ENCODE measurements at places on chromosomes 11 and 22.

GRCh38 chr11:60991457-60991856, 20.0 kb downstream of the CD6 start:
- no peak for DNase-seq

- DNase-seq = no peak
These were observed 40.7 kb downstream of the MYH9 start for GRCh38 chr22:36347094-36347493.

- no peak for DNase-seq
These were observed 41.0 kb downstream of the BUD13 start for GRCh38 chr11:116731821-116732220.

DNA sequence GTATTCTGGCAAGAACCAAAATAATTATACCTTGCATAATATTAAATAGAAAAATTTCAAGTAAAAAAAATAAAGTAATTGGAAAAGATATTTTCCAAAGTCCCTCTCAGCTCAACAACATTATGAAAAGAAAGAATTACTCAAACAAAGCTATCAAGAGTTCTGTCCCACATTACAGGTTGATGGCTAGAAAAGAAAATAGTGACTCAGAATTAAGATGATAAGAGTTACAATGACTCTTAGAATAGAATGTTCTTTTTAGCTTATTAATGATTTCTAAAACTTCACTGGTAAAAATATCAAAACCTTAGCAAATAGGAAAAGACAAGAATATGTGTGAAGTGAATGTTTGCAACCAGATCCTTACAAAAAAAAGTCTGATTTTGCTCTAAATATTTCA, 312.5 kb upstream of the PDGFD start:
- DNase-seq = no peak

DNA sequence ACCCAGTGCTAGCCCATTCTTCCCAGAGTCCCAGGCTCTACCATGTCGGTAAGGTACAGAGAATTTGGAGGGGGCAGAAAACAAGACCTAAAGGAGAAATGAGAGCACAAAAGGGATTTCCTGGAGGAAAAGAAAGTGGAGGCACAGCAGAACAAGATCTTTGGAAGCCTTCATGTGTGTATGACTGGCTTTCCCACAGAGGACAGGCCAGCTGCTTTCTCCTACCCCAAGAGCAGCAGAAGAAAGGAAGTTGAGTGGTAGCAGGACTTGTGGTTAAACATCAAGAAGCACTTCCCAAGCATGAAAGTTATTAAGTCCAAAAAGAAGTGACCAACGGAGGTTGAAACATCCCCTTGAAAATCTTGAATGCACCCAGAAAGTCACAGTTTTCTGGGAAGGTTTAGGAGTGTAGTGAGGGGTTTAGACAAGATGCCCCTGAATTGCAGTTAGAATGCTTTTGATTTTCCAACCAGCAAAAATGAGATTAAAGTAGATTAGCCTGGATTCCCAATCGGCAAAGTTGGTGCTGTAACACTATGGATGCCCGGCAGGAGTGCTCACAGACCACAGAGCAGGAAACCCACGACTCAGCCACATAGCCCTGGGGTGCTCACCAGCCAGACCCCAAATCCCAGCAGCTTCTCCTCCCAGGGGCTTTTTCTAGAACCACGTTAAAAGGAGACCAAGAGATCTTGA, 608 bp downstream of the TMPRSS13 start:
- no peak for DNase-seq

GRCh38 chr11:108302121-108302785, 79.4 kb downstream of the ATM start:
- DNase-seq = no peak

DNA sequence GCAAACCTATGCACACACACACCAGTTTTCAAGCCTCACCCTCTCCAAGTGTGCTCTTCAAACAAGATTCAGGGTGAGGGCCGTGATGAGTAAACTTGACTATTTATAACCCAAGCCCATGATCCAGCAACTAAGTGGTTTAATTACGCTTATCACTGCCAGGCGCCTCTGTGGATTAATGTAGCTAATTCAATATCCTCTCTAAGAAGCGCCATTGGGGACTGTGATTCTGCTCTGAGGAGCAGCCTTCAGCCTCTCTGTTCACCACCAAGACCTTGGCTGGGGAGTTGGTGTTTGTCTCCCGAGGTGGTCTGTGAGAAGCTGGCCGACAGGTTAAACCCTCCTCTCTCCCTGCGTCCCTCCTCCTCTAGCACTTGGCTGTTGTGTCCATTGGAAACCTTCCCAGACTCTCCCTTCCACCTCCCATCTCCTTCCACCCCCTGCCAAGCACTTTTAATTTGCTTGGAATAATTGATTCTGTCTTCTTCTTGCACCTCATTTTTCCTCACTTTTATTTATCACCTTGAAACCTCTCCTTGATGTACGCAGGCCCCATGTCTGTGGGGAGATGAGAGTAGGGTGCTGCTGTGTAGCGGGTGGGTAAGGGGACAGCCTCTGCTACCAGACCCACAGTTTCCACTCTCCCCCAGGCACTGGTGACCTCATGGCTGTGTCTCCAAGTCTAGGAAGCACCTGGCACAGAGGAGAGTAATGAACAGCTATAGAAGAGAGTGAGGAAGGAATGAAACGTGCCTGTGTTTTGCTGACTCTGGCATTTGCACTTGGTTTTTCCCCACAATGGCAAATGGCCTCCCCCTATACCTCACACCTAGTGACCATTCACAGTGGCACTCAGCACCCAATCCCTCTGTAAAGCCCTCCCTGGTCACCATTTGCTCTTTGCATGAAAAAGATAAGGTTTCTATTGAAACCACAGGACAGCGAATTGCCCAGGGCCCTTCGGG, 236.6 kb downstream of the GRIK4 start:
- no peak for DNase-seq

DNA sequence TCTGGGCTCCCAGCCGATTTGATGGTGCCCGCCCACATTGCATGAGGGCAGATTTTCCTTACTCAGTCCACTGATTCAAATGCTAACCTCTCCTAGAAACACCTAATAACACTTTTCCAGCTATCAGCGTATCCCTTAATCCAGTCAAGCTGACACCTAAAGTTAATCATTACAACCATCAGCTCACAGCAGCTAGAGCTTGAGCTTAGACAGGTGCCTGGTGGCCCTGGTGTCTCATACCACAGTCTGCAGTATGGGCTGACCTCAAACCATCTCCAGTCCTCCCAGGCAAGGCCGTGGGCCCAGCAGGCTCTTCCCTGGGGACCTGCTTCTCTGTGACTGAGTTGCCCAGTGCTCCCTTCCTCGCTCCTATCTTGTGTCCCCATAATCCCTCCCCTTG, 174.4 kb upstream of the NECTIN1 start:
- DNase-seq = no peak

DNA sequence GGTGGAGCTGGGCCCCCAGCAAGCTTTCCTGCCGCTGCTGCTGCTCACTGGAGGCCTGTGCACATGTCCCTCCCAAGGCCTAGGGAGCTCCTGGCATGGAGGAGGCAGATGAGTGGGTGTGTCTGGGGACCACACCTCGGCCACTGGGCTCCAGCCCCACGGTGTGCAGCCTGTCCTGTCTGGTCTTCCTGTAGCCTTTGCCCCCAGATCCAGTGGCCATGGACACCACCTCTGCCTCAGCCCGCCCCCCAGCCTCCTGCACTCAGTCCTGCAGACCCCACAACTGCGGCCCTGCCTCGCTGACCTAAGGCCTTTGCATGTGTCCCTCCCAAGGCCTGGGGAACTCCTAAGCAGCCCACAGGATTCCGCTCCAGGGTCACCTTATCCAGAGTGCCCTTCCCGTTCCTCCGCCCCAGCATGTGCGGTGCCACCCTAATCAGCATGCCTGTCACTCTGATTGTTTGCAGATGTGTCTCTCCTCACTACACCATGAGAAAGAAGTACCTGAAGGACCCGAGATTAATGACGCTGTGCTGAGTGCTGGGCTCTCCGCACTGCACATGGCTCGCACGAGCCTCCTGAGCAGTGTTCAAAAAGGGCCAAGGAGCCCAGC, 8.6 kb downstream of the GAL start:
- DNase-seq = no peak

GRCh38 chr11:64836448-64837072, 7.9 kb downstream of the CDC42BPG start:
- DNase-seq = no peak

GRCh38 chr11:93024369-93024768, 54.9 kb downstream of the MTNR1B start:
- DNase-seq = no peak

DNA sequence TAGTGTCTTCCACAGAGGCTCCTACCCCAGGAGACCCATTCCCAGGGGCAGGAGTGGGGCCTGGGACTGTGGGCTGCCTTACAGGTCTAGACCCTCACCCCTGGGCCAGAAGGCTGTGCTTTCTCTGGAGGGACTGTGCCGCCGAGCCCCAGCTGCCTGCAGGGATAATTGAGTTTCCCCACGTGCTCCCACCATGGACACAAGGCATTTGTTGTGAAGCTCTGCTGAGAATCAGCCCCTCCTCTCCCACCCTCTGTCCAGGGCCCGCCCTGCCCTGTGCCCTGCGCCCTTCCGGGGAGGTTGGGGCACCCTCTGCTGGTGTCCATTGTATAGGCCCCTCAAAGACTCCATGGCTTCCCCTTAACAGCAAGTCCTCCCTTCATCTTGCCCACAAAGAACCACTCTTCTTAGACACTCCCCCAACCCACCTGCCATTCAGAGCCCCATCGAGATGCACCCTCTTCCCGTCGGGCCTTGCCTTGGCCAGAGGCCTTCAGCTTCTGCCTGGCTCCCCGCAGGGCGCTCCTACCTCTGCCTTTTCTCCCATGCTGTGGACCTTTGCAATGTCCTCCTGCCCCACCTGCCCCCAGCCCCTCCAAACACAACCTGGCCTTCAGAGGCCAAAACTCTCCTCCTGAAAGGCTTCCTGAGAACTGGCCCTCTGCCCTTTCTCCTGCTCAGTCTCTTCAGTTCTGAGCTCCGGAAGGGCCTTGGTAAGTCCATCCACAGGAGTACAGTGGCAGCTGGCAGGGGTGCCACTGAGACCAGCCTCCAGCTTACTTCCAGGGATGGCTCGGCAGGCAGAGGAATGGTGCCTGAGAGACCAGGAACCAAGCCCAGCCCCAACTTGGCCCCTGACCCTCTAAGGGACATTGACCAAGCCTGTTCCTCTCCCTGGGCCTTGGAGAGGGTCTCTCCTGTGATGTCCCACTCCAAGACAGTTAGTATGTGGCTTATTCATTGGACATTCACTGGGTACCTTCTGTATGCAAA, 22.4 kb downstream of the DUSP8 start:
- no peak for DNase-seq

- no peak for DNase-seq
These were observed 93.6 kb downstream of the FEZ1 start for GRCh38 chr11:125402435-125402834.

DNA sequence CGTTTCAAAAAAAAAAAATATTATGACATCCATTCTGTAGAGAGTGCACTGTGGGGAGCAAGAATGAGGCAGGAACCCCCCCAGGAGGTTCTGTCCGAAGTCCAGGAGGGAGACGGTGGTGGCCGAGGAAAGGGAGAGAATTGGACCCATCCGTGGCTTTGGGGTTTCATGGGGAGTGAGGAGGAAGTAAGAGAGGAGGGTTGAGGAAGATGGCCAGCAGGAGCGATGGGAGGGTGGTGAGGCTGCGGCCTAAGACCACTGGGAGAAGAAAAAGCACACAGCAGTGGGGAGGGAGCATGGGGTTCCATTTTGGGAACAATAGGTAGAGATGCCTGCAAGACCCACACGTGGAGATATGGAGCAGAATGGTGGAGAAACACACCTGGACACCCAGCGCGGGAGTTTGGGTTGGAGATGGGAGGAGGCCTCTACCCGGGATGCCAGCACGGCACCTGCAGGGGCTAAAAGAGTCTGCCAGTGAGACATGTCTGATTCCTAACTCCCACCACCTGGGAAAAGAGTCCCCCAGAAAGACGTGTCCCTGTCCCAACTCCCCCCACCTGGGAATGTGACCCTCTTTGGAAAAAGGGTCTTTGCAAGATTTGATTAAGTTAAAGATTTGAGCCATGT, 72.5 kb upstream of the SHANK2 start:
- DNase-seq = no peak

DNA sequence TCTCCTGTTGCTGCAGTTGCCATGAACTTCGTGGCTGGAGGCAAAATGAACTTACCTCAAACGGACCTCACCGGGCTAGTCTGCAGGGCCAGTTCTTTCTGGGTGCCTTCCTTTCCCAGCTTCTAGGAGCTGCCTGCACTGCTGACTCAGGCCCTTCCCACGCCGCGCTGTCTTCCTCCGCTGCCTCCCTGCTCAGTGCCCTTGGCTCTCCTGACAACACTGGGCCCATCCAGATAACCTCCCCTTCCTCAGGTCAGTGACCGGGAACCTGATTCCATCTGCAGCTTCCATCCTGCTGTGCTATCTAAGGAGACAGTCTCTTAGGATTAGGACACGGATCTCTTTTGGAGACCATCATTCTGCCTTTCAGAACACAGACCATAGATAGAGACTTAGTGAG, 19.3 kb downstream of the MOB2 start:
- DNase-seq = no peak

GRCh38 chr11:93921695-93922468, 71.5 kb upstream of the VSTM5 start:
- no peak for DNase-seq

DNA sequence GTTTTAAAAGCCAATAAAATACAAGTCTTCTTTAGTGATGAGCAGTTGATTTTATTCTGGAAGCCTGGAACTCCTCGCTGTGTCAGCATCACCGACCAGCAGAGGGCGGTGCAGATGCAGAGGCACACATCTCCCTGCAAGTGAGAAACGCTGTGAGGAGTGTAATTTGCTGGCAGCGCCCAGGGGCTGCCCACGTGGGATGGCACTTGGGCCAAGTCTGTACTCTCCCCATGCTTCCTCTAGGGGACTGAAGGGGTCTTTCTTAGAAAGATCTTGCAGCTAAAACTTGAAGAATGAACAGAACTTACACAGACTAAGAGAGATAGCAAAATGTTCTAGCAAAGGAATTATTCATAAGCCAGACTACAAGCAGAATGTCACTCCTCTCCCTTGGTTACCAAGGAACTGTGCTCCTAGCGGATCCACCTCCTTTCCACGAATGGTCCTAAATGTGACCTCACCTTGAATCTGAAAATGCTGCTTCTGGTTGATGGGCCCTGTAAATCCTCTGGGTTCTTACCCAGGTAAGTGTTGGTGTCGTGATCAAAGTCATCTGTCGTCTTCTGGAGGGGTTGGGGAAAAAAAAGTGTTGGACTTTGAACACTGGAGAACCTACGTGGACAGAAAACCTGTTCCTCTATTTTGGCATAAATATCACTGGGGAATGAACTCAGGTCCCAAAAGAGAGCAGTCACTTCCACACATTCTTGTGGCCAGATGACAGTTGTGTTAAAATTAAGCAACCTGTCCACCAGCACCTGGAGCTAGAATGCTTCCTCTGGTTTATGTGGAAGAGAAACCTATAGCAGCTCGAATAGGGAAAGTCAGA, 31.8 kb downstream of the CNTF start:
- DNase-seq = peak; percentile 72

DNA sequence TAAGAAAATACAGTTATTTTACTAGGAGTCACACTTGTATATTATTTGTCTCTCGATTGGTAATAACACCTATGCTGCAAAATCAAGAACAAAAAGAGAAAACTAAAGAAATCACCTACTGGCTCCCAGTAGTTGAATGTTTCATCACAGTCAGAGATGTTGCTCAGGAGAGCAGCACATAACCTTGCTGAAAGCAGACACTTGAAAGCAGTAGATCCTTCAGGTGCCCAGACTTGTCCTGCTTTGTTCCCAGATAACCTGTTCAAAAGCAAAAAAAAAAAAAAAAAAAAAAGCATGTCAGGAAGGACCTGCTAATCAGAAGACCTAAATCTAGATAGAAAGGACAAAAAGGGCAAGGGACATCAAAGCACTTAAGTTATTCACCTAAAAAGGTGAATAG, 1.3 kb downstream of the ALG9 start:
- DNase-seq = no peak

- DNase-seq = no peak
These were observed 16.6 kb downstream of the TTLL8 start for GRCh38 chr22:50041361-50042065.

Data from activated T-cell treated with anti-CD3 and anti-CD28 coated beads, Interleukin-2, amount 50 U/mL, for 4 hours (primary cell).